ENCODE measurements at places on chromosomes 1 and 21. TPM values are rescaled to one million over a fixed set of nuclear protein-coding genes. Genes with fewer than 3 reads are reported as not detected.

The TRIM17 gene
- 0.39 TPM for polyA plus RNA-seq

The CATSPERE gene
- polyA plus RNA-seq: 0.07 TPM

The GPR52 gene
- polyA plus RNA-seq: not detected

The RCSD1 gene
- not detected for polyA plus RNA-seq

The THEM4 gene
- polyA plus RNA-seq: 15.7 TPM

The MSH4 gene
- polyA plus RNA-seq: 0.02 TPM

The TAF12 gene
- 28.8 TPM for polyA plus RNA-seq

The AGT gene
- polyA plus RNA-seq: 0.34 TPM

The HRNR gene
- polyA plus RNA-seq: not detected

The DISC1 gene
- 2.2 TPM for polyA plus RNA-seq

The CEP350 gene
- polyA plus RNA-seq: 4.5 TPM

The OR10Z1 gene
- not detected for polyA plus RNA-seq

The TRAF5 gene
- 14.7 TPM for polyA plus RNA-seq

The EVA1B gene
- 147 TPM for polyA plus RNA-seq

The MIA3 gene
- 45.4 TPM for polyA plus RNA-seq

The AMIGO1 gene
- polyA plus RNA-seq: 1.5 TPM

The CRYAA gene
- polyA plus RNA-seq: not detected

The CYP4X1 gene
- not detected for polyA plus RNA-seq

The TENT5C gene
- polyA plus RNA-seq: 1.5 TPM

The KIF14 gene
- polyA plus RNA-seq: 2.3 TPM

The PLA2G2A gene
- not detected for polyA plus RNA-seq

The ANGPTL3 gene
- polyA plus RNA-seq: not detected

The PLA2G4A gene
- 1.6 TPM for polyA plus RNA-seq

The HCRTR1 gene
- not detected for polyA plus RNA-seq

The ATP1A4 gene
- not detected for polyA plus RNA-seq

The OXCT2 gene
- polyA plus RNA-seq: 0.22 TPM

The PRSS38 gene
- not detected for polyA plus RNA-seq
